ENCODE measurements at places on chromosomes 2 and 18.
A peak's percentile ranks its signal among the peaks of the same experiment; 100 is the strongest.

DNA sequence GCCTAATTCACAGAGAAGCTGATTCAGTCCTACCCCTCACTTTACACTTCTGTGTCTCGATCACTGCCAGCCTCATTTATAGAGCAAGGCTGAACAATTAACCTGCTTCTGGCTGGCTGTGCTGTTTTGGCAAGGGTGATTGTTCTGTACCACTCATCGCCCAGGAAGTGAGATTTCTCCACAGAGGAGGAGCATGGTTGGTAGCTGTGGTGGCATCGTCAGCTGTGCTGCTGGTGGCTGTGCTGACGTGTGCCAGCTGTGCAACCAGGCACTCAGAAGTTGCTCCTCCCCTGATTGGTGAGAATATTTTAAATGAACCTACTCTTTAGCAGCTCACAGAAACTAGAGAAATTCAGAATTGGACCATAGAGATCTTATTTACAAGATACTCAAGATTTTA is 158.3 kb downstream of the EML6 start:
- H3K27me3 ChIP-seq, result peaks cover 4% of the 10 kb centered on the region
- H3K4me3 ChIP-seq, result no peak overlapping the region
- DNase-seq, result no peak
- no peaks in the 10 kb centered on the region for H3K4me1 ChIP-seq
- no peaks in the 10 kb centered on the region for H3K36me3 ChIP-seq

GRCh38 chr18:2920546-2921343 is 73.9 kb downstream of the EMILIN2 start:
- no peak for DNase-seq
- no peaks in the 10 kb centered on the region for H3K27me3 ChIP-seq
- no peak overlapping the region for H3K4me3 ChIP-seq
- H3K27ac ChIP-seq, result peak overlapping the region; percentile 59
- peaks cover 29% of the 10 kb centered on the region for H3K4me1 ChIP-seq

GRCh38 chr2:48380208-48380607 is 149.7 kb upstream of the STON1 start:
- H3K36me3 ChIP-seq, result peaks cover 13% of the 10 kb centered on the region
- H3K4me3 ChIP-seq, result no peak overlapping the region
- peaks cover 3% of the 10 kb centered on the region for H3K27me3 ChIP-seq
- H3K27ac ChIP-seq, result no peak overlapping the region
- DNase-seq, result no peak

- no peaks in the 10 kb centered on the region for H3K27me3 ChIP-seq
- no peak for DNase-seq
- peak overlapping the region; percentile 18 for H3K27ac ChIP-seq
- H3K36me3 ChIP-seq, result no peaks in the 10 kb centered on the region
- no peak overlapping the region for H3K4me3 ChIP-seq
- H3K4me1 ChIP-seq, result peaks cover 33% of the 10 kb centered on the region
These were observed 282.1 kb upstream of the TRIB2 start for GRCh38 chr2:12434630-12435098.

GRCh38 chr18:43757273-43757672 is 480.0 kb upstream of the SYT4 start:
- H3K27ac ChIP-seq, result no peak overlapping the region
- no peak overlapping the region for H3K4me3 ChIP-seq
- H3K36me3 ChIP-seq, result no peaks in the 10 kb centered on the region
- no peak for DNase-seq
- H3K27me3 ChIP-seq, result no peaks in the 10 kb centered on the region
- H3K4me1 ChIP-seq, result no peaks in the 10 kb centered on the region

GRCh38 chr2:121649149-121649595 is at the start of gene CLASP1:
Gene CLASP1, minus strand, starts transcription at chr2:121649462. Its CDS starts 43,567 bp downstream, at chr2:121605895.
- H3K4me1 ChIP-seq, result peaks cover 74% of the 10 kb centered on the region
- H3K27ac ChIP-seq, result peak within 1 kb of the TSS; percentile 99
- peak within 1 kb of the TSS; percentile 98 for H3K4me3 ChIP-seq

- H3K27me3 ChIP-seq, result no peaks in the 10 kb centered on the region
- H3K36me3 ChIP-seq, result no peaks in the 10 kb centered on the region
- no peak overlapping the region for H3K27ac ChIP-seq
- H3K4me3 ChIP-seq, result no peak overlapping the region
These were observed 50.0 kb downstream of the KCNG2 start for GRCh38 chr18:79847606-79848293.

DNA sequence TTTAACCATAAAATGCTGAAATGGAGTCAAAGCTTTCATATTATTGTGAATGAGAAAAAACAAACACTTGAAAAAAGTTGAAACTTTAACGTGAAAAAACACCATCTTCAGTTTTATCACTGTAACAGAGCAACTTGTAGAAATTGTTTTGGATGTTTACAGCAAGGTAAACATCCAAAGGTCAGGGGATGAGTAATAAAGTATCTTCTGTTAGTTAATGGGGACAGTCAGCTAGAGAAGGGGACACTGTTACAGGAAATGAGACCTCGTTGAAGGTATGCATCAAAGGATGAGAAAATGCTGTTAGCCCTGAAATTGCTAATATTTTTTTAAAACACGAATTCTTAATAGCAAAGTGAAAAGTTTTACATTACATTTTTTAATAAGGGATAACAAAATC is 2.9 kb downstream of the RHBDD1 start:
- peaks cover 88% of the 10 kb centered on the region for H3K4me1 ChIP-seq
- H3K36me3 ChIP-seq, result no peaks in the 10 kb centered on the region
- H3K4me3 ChIP-seq, result peak overlapping the region; percentile 29
- H3K27me3 ChIP-seq, result no peaks in the 10 kb centered on the region

GRCh38 chr2:48228345-48228684 is 301.6 kb upstream of the STON1 start:
- no peaks in the 10 kb centered on the region for H3K36me3 ChIP-seq
- peaks cover 4% of the 10 kb centered on the region for H3K4me1 ChIP-seq
- no peaks in the 10 kb centered on the region for H3K27me3 ChIP-seq
- no peak overlapping the region for H3K4me3 ChIP-seq
- no peak overlapping the region for H3K27ac ChIP-seq
- no peak for DNase-seq

GRCh38 chr18:9000733-9001132 is 101.8 kb upstream of the NDUFV2 start:
- no peak overlapping the region for H3K4me3 ChIP-seq
- H3K27me3 ChIP-seq, result peaks cover 15% of the 10 kb centered on the region
- no peak overlapping the region for H3K27ac ChIP-seq
- H3K36me3 ChIP-seq, result peaks cover 2% of the 10 kb centered on the region

- no peak overlapping the region for H3K4me3 ChIP-seq
- H3K36me3 ChIP-seq, result no peaks in the 10 kb centered on the region
- peaks cover 4% of the 10 kb centered on the region for H3K27me3 ChIP-seq
- H3K4me1 ChIP-seq, result peaks cover 2% of the 10 kb centered on the region
These were observed 79.0 kb upstream of the CABLES1 start for GRCh38 chr18:23056315-23056714.

DNA sequence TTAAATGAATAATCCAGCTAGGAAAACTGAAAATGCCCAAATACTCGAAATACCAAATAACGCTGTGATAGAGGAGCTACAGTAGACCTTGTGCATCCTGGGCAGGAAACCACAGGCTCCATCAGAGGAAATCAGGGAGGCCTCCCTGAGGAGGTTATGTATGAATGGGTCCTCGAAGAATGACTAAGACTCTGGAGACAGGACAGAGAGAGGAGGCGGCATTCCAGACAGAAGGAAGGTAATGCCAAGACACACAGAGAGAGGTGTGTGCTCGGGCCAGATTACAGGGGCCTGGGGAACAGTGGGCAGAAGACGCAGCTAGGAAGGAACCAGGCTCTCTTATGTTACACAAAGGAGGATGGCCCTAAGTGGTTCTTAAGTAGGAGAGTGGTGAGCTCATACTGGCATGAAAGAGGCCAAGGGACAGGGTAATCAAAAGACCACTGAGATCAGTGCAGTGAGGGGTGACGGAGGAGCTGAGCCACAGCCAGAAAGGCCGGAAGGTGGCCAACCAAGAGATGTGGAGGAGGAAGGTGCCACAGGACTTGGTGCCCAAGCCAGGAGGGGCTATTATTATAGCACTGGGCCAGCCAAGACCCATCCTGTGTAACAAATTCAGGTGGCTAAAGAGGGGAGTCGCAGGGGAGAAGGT is 9.9 kb downstream of the ST3GAL5 start:
- H3K27me3 ChIP-seq, result no peaks in the 10 kb centered on the region
- H3K27ac ChIP-seq, result peak overlapping the region; percentile 15
- no peak for DNase-seq
- H3K36me3 ChIP-seq, result peaks cover 27% of the 10 kb centered on the region
- H3K4me1 ChIP-seq, result peaks cover 81% of the 10 kb centered on the region
- no peak overlapping the region for H3K4me3 ChIP-seq

GRCh38 chr2:46170026-46170425 is 127.2 kb upstream of the EPAS1 start:
- H3K4me1 ChIP-seq, result no peaks in the 10 kb centered on the region
- no peaks in the 10 kb centered on the region for H3K36me3 ChIP-seq
- H3K4me3 ChIP-seq, result no peak overlapping the region
- H3K27ac ChIP-seq, result no peak overlapping the region
- H3K27me3 ChIP-seq, result no peaks in the 10 kb centered on the region

DNA sequence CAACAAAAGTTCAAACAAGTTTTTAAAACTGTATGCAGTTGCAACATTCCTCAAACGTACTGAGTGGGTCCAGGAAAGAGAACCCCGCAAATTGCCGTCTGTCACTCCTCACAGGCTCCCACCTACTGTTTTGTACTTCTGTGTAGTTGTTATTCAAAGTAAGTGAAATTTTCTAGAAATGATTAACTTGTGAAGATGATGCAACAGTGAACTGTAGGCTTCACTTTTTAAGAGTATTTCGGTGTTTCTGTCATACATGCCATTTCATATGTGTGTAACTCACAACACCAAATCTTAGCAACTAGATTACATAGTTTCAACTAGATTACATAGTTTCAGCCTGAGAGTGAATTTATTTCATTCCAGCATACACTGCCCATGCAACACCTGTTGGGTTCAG is 226.0 kb upstream of the TANK start:
- no peak overlapping the region for H3K4me3 ChIP-seq
- H3K27me3 ChIP-seq, result no peaks in the 10 kb centered on the region
- peaks cover 1% of the 10 kb centered on the region for H3K4me1 ChIP-seq
- DNase-seq, result no peak
- H3K36me3 ChIP-seq, result no peaks in the 10 kb centered on the region

GRCh38 chr2:33298233-33298632 is 178.2 kb upstream of the RASGRP3 start:
- H3K27ac ChIP-seq, result no peak overlapping the region
- H3K4me3 ChIP-seq, result no peak overlapping the region
- H3K36me3 ChIP-seq, result no peaks in the 10 kb centered on the region
- no peaks in the 10 kb centered on the region for H3K27me3 ChIP-seq
- no peak for DNase-seq

DNA sequence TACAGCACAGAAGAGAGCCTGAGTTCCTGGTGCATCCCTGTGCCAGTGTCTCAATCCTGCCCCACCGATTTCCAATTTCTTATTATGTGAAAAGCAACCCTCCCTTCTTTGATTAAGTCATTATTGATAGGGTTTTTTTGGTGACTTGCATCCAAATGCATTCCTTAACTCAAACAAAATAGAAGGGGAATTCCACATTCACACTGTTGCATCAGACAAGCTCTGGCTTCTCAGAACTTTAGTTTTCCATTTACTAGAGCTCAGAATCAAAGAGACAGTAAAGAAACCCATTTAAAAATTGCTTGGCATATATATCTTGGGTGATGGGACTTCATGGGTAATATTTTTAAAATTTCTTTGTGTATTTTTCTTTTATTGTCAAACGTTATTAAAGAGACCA is 13.8 kb upstream of the TMEM200C start:
- no peaks in the 10 kb centered on the region for H3K4me1 ChIP-seq
- H3K36me3 ChIP-seq, result no peaks in the 10 kb centered on the region
- H3K27me3 ChIP-seq, result peaks cover 4% of the 10 kb centered on the region
- DNase-seq, result no peak
- H3K27ac ChIP-seq, result no peak overlapping the region
- no peak overlapping the region for H3K4me3 ChIP-seq

- H3K27ac ChIP-seq, result no peak overlapping the region
- no peaks in the 10 kb centered on the region for H3K27me3 ChIP-seq
- no peak for DNase-seq
- no peaks in the 10 kb centered on the region for H3K4me1 ChIP-seq
- H3K36me3 ChIP-seq, result no peaks in the 10 kb centered on the region
These were observed 777.8 kb upstream of the RAB6C start for GRCh38 chr2:129201696-129202095.

DNA sequence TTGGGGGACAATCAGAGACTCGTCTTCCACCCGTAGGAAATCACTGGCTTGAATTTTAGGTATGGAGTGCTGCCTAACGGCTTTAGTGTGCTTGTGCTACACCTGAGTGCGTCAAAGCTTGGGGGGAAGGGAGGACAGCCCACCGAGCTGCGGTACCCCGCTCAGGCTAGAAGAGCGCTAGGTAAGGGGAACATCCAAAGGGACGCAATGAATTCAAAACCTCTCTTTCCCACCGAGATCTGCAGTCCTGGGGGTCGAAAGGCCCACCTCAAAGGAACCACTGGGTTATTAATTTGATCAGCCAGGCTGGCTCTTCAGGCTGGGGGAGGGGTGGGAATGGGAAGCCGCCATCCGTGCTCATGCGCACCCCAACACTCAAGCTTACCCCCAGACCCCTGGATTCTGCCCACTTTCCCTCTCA is 2.7 kb downstream of the EPHA4 start:
- H3K4me1 ChIP-seq, result peaks cover 36% of the 10 kb centered on the region
- DNase-seq, result no peak
- peak overlapping the region; percentile 26 for H3K4me3 ChIP-seq
- H3K27ac ChIP-seq, result no peak overlapping the region

- peaks cover 23% of the 10 kb centered on the region for H3K4me1 ChIP-seq
- peak overlapping the region; percentile 78 for H3K4me3 ChIP-seq
- DNase-seq, result peak; percentile 76
These were observed 419.0 kb downstream of the NBAS start for GRCh38 chr2:15142069-15142689.

- H3K27ac ChIP-seq, result no peak overlapping the region
- H3K27me3 ChIP-seq, result no peaks in the 10 kb centered on the region
- no peaks in the 10 kb centered on the region for H3K4me1 ChIP-seq
- no peak overlapping the region for H3K4me3 ChIP-seq
These were observed 161.5 kb upstream of the NT5C1B start for GRCh38 chr2:18750672-18751554.

DNA sequence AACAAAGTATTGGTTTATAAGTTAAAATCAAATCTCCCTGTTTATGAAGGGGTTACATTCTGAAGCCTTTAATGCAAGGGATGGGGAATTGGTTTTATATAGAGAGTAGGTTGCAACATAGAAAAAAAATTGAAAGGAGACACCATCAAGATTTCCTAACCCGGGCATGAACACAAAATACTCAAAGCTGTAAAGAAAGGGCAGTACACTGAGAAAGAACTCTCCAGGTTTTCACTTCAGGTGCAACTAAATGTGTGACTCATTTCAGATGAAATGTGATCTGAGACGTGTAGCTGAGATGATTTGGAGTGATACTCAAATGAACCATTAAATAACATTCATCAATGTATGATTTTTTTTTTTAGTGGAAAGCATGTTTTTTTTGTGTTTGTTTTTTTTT is 43.6 kb downstream of the SANBR start:
- no peaks in the 10 kb centered on the region for H3K4me1 ChIP-seq
- H3K27me3 ChIP-seq, result no peaks in the 10 kb centered on the region
- DNase-seq, result no peak

DNA sequence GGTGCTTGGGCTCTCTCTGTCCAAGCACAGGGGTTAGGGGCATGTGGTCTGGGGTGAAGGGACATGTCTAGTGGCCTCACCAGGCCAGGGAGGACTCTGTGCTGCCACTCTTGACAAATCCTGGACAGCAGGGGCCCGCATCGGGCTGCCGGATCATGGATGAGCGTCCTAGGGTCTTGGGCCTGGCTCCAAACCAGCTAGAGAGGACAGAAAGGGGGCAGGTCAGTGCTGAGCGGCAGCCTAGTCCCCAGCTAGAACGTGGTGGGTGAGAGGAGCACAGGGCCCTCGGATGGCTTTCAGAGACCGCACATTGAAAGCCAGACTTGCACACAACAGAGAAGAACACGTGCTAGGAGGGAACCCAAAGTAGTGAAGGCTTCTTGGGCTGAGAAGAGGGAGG is 241.2 kb downstream of the ATAD2B start:
- DNase-seq, result no peak
- peaks cover 14% of the 10 kb centered on the region for H3K4me1 ChIP-seq
- H3K36me3 ChIP-seq, result no peaks in the 10 kb centered on the region
- H3K4me3 ChIP-seq, result no peak overlapping the region
- no peak overlapping the region for H3K27ac ChIP-seq
- no peaks in the 10 kb centered on the region for H3K27me3 ChIP-seq

All from naive thymus-derived CD8-positive, alpha-beta T cell (primary cell).